ENCODE measurements at places on chromosomes 13 and 19. TPM values are rescaled to one million over a fixed set of nuclear protein-coding genes. Genes with fewer than 3 reads are reported as not detected.

DNA sequence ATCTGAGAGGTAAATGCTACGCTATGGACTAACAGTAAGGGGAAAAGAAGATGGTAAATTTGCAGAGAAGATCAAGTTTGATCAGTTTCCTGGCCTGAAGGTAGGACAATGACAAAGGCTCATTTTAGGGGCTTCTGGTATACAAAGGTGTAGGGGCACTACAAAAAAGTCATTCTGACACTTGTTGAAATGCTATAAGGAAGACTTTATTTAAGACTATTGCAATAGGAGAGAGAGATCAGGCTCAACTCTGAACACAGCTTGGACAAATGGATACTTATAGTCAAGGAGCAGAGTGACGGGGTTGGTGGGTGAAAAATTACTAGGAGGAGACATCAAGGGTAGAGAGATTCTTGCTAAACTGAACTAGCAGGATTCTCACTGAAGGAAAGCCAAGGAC lies 37.2 kb upstream of the KPNA3 start:
- no peak for DNase-seq

DNA sequence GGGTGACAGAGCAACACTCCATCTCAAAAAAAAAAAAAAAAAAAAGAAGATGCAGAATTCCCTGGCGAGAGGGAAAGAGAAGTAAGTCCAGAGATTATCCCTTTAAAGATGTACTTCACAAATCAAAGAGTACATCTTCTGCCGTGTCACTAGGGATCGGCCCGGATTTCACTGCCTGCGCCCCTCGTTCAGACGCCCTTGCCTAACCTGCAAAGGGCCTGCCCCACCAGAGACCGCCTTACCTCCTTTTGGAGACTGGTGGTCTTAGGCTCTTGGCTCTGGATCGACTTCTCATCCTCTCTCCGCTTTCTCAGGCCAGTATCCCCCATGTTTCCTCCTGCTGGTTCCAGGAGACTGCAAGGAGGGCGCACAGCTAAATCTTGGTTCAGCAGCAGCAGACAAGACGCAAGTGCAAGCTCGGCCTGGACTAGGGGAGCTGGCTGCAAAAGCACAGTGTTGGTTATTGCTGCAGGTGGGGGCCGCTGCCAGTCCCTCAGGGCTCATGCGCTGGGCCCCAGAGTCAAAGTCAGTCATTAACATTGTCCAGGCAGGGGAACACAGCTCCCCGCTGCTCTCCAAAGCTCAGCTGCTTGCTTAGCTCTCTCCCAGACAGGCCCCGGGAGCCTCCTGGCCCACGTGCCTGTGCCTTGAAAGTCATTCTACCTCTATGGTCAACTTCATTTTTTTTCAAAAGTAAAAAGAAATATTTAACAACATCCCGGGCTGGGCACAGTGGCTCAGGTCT lies 1.2 kb downstream of the SLC7A9 start:
- DNase-seq: no peak

DNA sequence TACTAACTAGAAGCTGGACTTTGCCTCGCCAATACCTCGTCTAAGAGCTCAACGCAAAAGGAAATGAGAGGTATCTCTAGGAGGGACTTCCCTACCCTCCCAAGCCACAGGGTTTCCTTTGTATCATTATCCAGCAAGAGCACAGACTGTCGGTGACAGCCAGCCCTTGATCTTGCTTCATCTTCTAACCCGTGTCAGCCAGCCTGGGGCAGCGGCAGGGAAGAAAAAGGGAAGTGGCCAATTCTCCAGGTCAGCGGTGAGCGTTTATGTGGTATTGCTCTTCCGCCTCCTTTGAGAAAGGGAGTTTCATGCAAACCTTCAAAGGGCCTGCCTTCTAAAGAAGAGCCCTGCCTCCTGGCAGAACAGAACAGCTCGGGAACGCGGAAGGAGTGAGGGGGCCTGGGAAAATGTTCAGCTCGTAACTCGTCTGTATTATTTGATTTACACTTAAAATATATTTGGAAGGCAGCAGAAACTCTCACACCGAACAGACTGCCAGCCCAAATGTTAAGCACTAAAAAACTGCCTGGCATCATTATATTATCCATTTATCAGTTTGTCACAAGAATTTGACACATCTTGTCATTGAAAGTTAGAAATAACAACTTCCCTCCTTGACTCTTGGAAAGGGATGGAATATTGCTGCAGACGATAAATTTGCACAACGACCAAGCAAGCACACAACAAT lies 41.8 kb downstream of the EFNB2 start:
- DNase-seq: peak; percentile 50

GRCh38 chr13:30341815-30342570 lies 34.6 kb upstream of the KATNAL1 start:
- DNase-seq: no peak

- no peak for DNase-seq
Observed at GRCh38 chr19:37999309-38000213, 92.6 kb downstream of the SIPA1L3 start.

GRCh38 chr19:3919793-3920192 lies 13.1 kb upstream of the NMRK2 start:
- DNase-seq: no peak

DNA sequence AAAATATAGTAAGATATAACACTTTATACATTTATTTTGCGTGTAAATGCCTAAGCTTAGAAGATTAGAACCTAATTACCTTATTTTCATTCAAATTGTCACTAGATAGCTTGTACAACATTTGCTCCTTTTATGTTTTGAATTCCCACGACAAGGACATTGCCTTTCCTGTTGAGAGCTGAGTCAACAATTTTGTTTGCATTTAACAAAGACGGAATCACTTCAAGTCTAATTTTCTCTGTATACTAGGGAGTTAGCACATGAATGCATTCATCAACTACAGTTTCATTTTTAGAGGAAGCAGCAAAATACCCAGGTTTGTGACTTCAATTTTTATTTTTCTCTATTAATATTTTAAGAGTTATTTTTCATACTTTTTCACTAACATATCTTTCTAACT lies 48.7 kb upstream of the PCCA start:
- DNase-seq: no peak

DNA sequence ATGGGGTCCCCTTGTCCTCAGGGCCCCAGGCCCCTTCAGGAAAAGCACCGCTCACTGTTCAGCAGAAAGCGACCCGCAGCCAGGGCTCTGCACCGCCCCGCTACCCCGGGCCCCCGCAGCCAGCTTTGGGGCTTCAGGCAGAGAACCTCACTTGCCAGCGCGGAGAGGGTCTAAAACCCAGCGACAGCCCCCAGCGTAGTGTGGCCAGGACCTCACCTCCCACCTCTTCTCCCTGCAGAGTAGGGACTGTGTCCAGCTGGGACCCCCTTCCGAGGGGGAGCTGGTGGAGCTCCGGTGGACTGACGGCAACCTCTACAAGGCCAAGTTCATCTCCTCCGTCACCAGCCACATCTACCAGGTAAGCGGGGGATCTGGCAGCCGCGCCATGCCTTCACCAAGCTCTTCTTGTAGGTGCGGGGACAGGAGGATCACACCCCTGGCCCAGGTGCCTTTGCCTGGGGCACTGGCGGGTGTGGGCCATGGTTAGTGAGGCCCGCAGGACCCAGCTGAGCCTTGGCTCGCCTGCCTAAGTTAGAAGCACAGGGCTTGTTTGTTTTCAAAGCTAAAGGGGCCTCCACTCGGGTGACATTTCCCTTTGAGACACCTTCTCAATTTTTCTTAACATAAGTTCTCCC lies 175.7 kb downstream of the KDM4B start:
- DNase-seq: peak; percentile 36

Gene PVR
- 0.09 TPM for polyA plus RNA-seq

Gene GPR4
- polyA plus RNA-seq: not detected

Gene ZNF69
- 0.92 TPM for polyA plus RNA-seq

All from B cell (primary cell).